ENCODE measurements at places on chromosomes 1 and 21.

GRCh38 chr21:31012133-31013089 lies 25.9 kb downstream of the KRTAP19-8 start:
- DNase-seq = no peak

GRCh38 chr1:8354038-8354437 lies 36.1 kb downstream of the SLC45A1 start:
- DNase-seq = no peak

DNA sequence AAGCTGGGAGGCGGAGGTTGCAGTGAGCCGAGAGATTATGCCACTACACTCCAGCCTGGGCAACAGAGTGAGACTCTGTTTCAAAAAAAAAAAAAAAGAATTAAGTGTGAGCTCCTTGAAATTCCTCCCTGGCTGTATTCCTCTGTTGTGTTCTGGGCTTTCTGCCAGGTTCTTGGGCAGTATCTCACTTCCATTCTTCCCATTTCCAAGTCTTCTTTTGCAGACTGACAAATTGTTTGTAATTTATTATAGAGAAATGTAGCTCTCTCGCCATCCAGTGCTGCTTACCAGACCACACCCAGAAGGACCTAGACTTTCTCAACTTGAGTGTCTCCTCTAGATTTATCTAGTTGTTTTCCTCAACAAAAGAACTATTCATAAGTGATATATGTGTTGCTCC lies 105.0 kb upstream of the ADGRL2 start:
- no peak for DNase-seq

- no peak for DNase-seq
Observed at GRCh38 chr1:94358630-94359599, 59.3 kb upstream of the ABCD3 start.

DNA sequence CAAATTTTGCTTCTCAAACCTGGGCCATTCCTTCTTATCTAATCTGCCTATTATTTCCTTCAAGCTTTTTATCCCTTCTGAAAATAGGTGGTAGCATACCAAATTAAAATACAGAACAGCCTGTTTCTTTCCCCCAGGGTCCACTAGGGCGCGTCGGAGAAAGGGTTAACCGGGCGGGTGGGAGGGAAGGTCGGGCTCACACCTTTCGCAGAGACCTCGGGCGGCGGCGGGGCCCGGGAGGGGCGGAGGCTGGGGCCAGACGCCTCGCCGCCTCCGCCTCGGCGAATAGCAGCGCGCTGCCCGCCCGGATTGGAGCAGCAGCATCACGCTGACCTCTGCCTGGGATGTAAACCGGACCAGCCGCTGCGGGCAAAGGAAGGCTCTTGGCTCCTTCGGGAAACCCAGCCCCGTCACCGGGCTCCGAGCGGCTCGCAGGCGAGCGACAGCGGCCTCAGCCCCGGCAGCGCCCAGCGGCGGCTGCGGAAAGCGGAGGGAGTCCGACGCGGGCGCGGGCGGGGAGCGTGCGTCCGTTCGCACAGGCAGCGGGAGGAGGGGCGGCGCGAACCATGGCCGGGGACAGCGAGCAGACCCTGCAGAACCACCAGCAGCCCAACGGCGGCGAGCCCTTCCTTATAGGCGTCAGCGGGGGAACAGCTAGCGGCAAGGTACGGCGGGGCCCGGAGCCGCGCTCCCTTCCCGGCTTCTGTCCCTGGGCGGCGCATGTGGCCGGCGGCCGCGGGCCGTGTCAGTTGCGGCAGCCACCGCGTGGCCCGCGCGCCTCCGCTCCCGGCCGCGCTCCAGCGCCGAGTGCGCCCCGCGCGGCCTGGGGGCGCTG lies at the start of gene UCK2:
Gene UCK2, plus strand, starts transcription at position 347 of the 835 bp plus-strand sequence. Its CDS starts 220 bp downstream, at position 567.
- DNase-seq = peak; percentile 77

DNA sequence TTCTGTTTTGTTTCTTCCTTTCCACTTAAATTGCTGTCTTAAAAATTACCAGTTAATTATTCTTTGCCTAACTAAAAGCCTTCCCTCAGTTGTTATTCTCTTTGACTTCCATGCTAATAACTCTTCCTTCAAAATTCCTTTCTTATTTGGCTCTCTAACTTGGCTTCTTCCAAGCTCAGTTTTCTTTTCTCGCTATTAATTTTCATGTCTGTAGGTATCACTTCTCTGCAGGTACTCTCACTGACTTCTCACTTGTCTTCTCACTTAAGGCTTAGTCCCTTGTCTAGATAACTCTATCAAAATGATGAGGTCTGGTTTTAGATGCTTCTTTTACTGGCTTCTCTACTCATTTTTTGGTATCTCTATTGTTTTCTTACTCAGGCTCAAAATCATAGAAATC lies 10.1 kb downstream of the CDC7 start:
- DNase-seq = no peak

- no peak for DNase-seq
Observed at GRCh38 chr1:3373175-3373574, 81.3 kb upstream of the ARHGEF16 start.

- DNase-seq = no peak
Observed at GRCh38 chr1:193355178-193355577, 168.8 kb upstream of the B3GALT2 start.

- no peak for DNase-seq
Observed at GRCh38 chr1:59569198-59569597, 245.6 kb upstream of the HOOK1 start.

GRCh38 chr1:25469177-25469576 lies 38.5 kb downstream of the MACO1 start:
- no peak for DNase-seq

DNA sequence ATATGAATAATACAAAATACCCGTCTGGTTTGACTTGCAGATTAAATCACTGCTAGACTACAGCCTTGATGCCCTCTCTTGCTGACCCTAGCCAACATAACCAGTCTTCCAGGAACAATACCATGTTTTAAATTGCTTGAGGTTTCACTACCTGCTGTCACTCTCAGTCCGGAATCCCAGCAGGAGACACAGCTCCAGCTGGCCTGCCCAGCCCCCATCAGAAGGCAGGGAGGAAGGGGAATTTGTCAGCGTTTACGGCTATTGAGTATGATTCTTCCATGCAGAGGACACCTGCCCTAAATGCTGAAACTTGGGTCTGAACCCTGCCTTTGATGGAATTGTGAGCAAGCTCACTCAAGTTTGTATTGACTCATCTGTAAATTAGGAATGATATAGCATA lies 33.0 kb downstream of the ZNF496 start:
- no peak for DNase-seq

DNA sequence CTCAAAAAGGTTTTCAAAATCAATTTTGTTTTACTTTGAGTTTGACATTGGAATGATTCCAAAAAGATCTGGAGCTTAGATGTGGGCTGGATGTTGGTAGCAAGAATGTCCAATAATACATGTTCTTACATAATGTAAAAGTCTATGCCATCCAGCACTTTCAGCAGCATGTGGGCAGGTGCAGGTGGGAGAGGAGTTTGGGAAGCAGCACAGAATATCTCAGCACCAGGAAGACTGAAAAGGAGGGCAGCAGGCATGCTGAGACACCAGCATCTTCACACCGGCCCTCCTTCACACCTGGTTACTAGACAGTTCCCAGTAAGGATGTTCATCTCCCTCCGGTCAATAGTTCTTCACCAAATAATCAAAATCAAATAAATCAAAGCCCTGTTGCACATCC lies 166.6 kb downstream of the ZBTB18 start:
- no peak for DNase-seq

DNA sequence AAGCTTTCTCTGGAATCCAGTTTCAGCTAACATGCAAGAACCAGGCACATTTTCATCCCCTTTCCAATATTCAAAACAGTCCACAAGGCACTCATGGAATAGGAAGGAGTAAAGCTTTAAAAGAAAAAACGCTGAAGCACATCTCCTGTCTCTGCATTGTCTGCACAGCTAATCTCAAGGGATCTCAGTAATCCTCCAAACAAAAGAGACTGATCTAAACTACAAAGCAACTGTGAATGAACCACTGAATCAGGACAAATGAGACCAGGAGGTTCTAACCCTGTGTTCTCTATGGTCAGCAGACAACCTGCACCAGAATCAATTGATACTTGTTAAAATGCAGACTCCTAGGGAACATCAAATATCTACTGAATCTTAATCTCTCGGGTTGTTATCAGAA lies 399.0 kb downstream of the HHAT start:
- no peak for DNase-seq

DNA sequence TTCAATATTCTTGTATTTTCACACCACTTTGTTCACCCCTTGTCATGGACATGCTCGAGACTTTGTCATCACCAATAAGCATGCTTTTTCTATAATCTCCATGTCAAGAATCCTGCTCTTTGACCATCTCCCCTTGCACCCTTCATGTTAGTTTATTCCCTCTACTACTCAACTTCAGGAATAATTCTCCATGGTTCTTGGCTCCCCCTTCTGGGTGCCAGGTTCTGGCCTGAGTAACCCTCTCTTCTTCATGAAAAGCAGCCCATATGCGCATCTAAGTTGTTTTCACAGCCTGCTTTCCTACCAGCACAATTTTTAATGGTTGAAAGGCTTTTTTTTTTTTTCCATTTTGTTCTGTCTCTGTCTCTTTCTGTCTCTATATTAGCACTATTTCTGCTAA lies 160.7 kb downstream of the LEPR start:
- DNase-seq = no peak

DNA sequence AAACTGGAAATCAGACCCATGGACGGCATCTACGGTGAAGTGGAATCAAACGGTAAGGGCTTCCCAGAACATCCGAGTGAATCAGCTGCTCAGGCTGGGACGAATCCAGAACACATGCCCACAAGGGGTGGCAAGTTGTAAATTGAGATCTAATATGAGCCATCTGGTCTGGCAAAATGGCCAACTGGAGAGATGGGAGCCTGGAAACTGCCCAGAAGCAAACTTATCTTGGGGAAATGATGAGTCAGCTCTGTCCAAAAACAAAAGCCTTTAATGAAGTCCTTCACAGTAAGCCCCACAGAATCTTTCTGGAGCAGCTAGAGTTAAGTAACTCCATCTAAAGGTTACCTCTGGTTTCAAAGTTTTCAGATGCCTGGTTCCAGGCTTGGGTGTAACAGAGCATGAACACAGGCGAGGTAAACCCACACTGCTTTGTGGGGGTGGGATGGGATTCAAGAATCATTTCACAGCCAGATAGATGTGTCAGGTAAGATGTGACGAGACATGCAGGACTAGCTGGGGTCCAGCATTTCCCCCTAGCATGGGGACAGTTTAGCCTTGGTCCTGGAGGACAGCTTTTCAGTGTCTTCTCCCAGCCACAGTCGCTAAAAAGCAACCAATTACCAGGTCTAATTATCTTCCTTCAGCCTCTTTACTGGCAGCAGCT lies 10.5 kb upstream of the SRP9 start:
- peak; percentile 32 for DNase-seq

DNA sequence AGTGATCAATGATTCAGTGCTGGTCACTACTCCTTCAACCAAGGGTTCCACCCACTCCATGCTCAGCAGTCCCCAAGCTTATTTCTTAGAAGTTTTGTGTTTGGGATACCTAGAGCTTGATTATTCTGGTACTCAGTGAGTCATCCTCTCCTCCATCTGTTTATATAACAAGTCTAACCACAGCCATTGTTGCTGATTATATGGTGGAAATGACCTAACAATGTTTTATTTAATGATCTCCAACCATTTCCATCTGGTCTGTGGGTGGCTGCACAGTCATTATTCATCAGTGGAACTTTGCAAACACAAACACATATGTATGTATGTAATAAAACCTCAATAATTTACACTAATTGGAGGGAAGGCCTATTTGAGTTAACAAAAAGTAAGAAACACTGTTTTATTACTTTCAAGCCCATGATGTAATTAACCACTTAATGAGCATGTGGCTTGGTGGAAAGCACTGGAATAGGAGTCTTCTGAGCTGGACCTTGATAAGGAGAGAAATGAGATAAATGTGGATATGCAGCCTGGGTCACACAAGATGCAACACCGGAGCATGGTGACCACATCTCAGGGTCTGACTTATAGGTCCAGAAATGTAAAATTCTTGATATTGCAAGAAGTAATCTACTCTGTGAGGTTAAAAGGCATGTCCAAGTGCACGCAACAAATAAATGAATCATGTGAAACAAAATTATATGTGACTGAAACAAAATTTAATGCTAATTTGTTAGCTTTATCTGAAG lies 99.0 kb upstream of the WLS start:
- no peak for DNase-seq

- no peak for DNase-seq
Observed at GRCh38 chr1:226520640-226521355, 27.8 kb upstream of the STUM start.

- no peak for DNase-seq
Observed at GRCh38 chr1:3461238-3461933, 6.9 kb downstream of the ARHGEF16 start.

- peak; percentile 72 for DNase-seq
Observed at GRCh38 chr1:22627331-22627730, 9.1 kb upstream of the C1QA start.

GRCh38 chr1:6599141-6599975 lies 3.3 kb downstream of the KLHL21 start:
- no peak for DNase-seq

DNA sequence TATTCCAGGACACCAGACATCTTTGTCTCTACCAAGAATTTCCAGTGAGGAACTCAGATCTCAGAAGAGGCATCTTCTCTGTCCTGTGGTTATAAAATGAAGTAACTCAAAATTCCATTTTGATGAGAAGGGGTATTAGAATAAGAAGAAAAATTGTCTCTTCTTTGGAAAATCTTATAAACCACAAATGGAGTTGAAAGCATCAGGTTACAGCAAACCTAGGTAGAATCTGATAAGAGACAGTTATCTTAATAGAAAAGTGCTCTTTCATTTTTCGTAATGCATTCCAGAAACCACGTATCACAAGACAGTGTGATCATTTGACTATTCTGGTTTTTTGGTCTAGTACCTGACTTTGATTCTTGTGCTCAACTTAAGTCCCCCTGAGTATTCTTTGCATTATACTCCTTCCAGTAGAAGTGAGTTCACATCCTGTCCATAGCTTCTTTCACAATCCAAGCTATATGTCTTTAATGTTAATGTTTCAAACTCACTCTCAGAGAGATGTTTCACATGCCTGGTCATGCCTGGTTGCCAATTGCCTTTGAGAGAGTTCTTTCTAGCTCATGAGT lies 120.9 kb upstream of the PRDX6 start:
- no peak for DNase-seq

GRCh38 chr1:225739542-225740107 lies 38.0 kb upstream of the SRP9 start:
- no peak for DNase-seq

Data from NCI-H510A treated with DMSO at 0.1 percent for 48 hours (cell line).